ENCODE measurements at places on chromosomes 5 and 9.

- no peak for DNase-seq
Measured at GRCh38 chr5:76709762-76710161, 6.2 kb upstream of the F2R start.

GRCh38 chr9:115411993-115412452 lies 294.1 kb upstream of the TNC start:
- DNase-seq: no peak

DNA sequence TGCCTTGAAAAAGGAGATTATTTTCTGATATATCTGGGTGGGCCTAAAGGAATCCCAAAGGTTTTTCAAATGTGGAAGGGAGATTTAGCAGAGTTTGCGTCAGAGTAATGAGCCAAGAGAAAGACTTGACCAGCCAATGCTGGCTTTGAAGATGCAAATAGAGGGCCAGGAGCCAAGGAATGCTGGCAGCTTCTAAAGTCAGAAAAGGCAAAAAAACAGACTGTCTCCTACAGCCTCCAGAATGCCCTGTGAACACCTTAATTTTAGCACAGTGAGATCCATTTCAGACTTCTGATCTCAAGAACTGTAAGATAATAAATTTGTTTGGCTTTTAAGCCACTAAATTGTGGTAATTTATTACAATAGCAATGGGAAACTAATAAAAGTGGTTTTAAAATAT lies 122.6 kb upstream of the FREM1 start:
- no peak for DNase-seq

DNA sequence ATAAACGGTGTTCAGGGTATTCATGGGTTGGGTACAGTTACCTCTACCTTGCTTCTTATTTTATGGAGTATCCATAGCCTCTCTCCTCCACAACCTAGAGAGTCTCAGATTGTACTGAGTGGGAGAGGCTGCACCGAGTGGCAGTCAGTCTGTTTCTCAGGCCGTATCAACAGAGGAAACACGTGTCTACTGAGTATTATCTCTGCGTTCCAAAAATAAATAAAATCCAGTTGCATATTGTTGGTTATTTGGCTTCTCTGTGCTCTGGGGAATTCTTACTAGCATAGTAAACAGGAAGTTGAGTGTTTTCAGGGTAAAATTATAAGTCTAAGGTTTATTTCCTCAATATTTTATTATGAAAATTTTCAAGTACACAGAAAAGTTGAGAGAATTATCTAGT lies 231.0 kb downstream of the ARHGEF28 start:
- no peak for DNase-seq

DNA sequence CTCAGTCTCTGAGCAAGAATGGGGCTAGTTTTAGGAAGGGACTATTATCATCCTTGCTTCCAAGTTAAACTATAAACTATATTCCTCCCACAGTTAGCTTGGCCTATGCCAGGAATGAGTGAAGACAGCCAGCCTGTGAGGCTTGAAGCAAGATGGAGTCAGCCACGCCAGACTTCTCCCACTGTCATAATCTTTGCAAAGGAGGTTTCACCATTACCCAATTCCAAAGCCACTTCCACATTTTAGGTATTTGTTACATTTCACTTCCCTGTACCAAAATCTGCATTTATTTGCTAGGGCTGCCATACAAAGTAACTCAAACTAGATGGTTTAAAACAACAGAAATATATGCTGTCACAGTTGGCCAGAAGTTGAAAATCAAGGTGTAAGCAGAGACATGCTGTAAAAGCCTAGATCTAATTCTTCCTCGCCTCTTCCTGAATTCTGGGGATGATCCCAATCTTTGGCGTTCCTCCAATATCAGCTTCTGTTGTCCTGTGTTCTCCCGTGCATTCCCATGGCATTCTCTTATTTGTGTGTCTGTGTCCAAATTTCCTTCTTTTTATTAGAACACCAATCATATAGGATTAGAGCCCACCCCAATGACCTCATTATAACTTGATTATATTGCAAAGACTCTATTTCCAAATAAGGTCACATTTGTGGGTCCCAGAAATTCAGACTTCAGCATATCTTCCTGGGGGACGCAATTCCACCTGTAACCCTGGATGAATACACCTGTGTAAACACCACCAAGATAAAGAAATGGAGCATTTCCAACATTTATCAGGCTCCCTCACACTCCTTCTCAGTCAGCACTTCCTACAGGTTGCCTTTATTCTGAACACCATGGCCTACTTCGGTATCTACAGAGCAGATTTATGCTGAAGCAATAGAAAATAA lies 126.8 kb downstream of the GCNT1 start:
- no peak for DNase-seq

All from stimulated activated CD4-positive, alpha-beta T cell treated with anti-CD3 and anti-CD28 coated beads, TNF-alpha, amount 100 ng/mL, for 1 hour (primary cell).